CD8-positive, alpha-beta memory T cell (primary cell): ENCODE measurements at places on chromosomes 12 and 14. TPM values are rescaled to one million over a fixed set of nuclear protein-coding genes. Genes with fewer than 3 reads are reported as not detected.
A peak's percentile ranks its signal among the peaks of the same experiment; 100 is the strongest.

TPH2 gene
- total RNA-seq = not detected

FOXJ2 gene
- total RNA-seq = 22.3 TPM

MMP14 gene
- total RNA-seq = 1.7 TPM

TMEM229B gene
- 4.4 TPM for total RNA-seq

PTPRO gene
- 0.27 TPM for total RNA-seq

TMTC2 gene
- total RNA-seq = 2.5 TPM

COCH gene
- total RNA-seq = 1.9 TPM

DNA sequence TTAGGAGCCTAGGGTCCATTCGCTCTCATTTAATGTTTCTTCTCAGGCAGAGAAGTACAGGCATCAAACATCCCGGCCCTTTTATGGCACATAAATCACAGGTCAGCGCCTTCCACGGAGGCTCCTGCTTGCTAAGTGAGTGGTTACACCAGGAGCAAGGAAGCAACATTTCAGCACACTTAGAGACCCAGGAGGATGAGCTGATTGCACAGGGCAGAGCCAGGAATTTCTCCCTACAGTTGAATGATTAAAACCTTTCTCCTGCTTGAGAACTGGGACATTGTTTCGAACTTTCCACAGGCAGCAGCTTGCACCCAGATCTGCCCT, 233.4 kb downstream of the SPTSSA start:
- no peak overlapping the region for H3K27ac ChIP-seq
- H3K4me3 ChIP-seq = no peak overlapping the region
- no peaks in the 10 kb centered on the region for H3K4me1 ChIP-seq
- no peak for DNase-seq

DNA sequence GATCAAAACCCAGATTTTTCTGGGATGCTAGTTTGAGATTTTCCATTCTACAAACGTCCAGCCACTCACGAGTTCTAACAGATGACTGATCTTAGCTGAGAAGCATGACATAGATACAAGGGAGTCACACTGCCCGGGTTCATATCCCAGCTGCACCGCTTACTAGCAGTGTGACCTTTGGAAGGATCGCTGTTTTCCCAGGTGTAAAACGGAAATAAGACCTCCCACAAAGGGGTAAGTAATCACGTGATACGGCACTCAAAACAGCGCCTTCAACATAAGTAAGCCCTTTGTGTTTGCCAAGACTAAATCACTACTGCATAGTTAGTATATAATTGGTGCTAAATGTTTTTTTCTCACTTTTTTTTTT, 624 bp upstream of the PWP1 start:
- H3K36me3 ChIP-seq = peaks cover 9% of the 10 kb centered on the region
- peaks cover 23% of the 10 kb centered on the region for H3K4me1 ChIP-seq
- H3K27me3 ChIP-seq = no peaks in the 10 kb centered on the region
- peak overlapping the region; percentile 83 for H3K4me3 ChIP-seq
- H3K27ac ChIP-seq = peak overlapping the region; percentile 86

GRCh38 chr12:86662464-86662863, 406.3 kb upstream of the MGAT4C start:
- H3K27ac ChIP-seq = no peak overlapping the region
- H3K36me3 ChIP-seq = no peaks in the 10 kb centered on the region

DNA sequence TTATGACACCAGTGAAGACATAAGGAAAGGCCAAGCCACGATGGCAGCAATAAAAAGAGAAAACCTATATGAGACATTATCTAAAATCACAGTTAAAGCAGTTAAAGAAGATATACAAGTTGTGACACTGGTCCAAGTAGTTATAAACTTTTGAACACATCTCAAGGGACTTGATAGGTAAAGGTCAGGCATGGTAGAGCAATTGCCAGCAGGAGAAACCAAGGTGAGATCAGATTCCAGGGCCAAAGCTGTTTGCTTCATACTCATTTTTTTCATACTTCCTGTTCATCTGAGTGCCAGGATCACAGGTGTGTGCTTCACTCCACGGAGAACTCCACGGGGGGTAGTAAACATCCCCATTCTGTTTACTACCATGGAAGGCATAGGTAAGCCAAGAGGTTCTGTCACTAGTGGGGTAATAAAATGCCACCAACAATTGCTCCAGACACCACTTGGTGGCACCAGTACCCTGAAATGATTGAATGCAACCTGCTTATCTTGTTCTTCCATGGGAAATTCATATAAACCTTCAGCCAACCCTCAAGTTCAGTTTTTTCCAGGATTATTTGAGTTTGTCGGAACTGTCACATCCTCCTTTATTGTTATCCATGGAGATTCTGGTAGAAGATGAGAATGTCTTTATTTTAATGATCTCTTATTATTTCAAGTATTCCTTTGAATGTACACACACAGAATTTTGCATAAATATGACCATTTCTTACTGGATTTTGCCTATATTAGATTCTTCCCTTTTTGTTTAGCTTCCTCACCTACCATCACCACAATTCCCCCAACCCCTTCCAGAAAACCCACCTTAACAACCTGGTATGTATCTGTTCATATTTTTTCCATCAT, 59.2 kb upstream of the TSPAN8 start:
- H3K36me3 ChIP-seq = no peaks in the 10 kb centered on the region
- DNase-seq = no peak
- H3K4me1 ChIP-seq = no peaks in the 10 kb centered on the region
- H3K27ac ChIP-seq = no peak overlapping the region
- no peak overlapping the region for H3K4me3 ChIP-seq

- no peaks in the 10 kb centered on the region for H3K4me1 ChIP-seq
- no peaks in the 10 kb centered on the region for H3K36me3 ChIP-seq
- H3K27ac ChIP-seq = no peak overlapping the region
- no peak overlapping the region for H3K4me3 ChIP-seq
These were observed 214.1 kb downstream of the RPAP3 start for GRCh38 chr12:47491516-47492305.

GRCh38 chr12:53057816-53058500, 8.1 kb downstream of the TNS2 start:
- DNase-seq = no peak
- H3K36me3 ChIP-seq = no peaks in the 10 kb centered on the region
- no peak overlapping the region for H3K4me3 ChIP-seq
- no peaks in the 10 kb centered on the region for H3K27me3 ChIP-seq
